ENCODE measurements at places on chromosomes 1 and 21. TPM values are rescaled to one million over a fixed set of nuclear protein-coding genes. Genes with fewer than 3 reads are reported as not detected.

The SPRR5 gene
- not detected for total RNA-seq

The TAS1R1 gene
- total RNA-seq = not detected

The SYTL1 gene
- 1.3 TPM for total RNA-seq

The ABCG1 gene
- total RNA-seq = 48.9 TPM

The CCDC30 gene
- total RNA-seq = 3.4 TPM

The DEDD gene
- total RNA-seq = 133 TPM

The REN gene
- not detected for total RNA-seq

The ORC1 gene
- 4.9 TPM for total RNA-seq

The C8A gene
- total RNA-seq = not detected

The FBXO2 gene
- 1.6 TPM for total RNA-seq

GRCh38 chr21:22409571-22409970 is 1411.4 kb downstream of the NCAM2 start:
- no peak for DNase-seq

DNA sequence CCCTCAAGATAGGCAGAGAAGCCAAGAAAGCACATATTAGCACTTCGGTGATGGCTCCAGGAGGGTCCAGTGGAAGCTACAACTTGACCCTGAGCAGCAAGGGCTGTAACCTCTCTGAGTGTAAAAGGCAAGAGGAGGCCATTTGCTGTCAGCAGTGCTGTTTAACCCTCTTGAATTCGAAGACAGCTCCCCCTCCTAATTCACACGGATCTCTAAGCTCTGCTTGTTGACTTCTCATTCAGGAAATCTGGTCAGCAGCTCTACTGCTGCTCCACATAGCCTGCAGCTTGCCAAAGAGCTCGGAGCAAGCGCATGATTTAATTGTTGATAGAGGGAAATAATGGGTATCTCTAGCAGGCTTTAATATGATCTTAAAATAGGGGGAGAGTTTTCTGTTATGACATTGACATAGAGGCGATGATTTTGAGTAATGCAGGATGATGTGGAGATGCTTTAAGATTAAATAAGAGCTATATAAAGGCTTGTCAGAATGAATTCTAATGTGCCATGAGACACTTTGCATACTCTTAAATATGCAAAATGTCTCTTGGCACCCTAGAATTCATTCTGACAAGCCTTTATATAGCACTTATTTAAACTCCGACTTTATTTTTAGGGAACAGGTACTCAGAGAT is 79.4 kb upstream of the USH2A start:
- DNase-seq = no peak

DNA sequence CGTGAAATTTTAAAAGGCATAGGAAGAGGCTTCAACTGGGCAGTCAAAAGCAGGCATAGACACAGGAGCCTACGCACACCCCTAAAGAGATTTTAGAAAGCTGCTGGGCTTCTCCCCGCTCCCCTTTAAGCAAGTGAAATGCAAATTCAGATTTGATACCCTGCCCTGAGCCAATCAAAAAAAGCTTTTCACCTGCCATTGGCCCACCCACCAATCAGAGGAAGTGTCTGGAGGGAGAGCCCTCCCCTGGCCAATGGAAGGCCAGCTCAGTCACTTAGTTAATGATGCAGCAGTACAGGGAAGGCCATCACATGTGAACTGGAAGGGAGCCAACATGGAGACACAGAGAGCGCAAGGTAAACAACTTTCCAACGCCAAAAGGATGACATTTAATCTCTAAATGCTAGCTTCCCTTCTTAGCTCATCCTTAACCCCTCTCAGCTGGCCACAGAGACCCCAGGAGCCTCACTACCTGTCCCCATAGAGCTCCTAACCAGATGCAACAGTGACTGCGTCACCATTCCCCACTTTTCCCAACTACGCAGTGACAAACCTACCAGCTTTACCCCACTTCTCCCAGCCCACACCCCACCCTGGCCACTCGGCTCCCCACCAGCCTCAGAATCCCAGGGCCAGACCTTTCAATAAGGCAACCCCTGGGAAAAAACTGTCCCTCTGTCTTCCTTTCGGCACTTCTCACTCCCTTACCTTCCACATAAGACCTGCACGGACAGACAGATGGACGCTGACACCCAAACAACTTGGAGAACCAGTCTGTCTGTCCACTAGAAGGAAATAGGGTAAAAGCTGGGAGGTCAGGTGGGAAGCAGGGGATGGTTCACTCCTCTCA is 71.0 kb downstream of the CD46 start:
- no peak for DNase-seq

DNA sequence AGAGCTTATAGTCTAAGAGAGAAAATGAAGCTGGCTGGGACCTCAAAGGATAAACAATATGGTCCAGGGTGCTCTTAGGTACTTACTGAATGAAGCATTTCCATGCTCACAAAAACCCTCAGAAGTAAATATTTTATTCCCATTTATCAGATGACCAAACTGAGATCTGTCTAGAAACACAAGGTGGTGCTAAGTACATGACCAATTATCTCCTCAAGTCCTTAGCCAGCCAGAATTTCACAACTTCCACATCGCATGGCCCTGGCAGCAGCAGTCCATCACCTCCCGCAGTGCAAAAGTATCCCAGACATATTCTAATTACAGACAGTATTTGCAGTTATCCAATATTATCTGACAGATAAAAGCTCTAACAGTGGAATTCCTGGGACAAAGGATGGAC is 321.7 kb upstream of the PROX1 start:
- no peak for DNase-seq

- DNase-seq = no peak
These were observed 40.2 kb downstream of the TTLL7 start for GRCh38 chr1:83958704-83959103.

GRCh38 chr1:42135426-42135825 is 17.8 kb upstream of the GUCA2B start:
- DNase-seq = no peak
